Stromal cell of bone marrow (primary cell): ENCODE measurements at places on chromosomes 16 and 17.

DNA sequence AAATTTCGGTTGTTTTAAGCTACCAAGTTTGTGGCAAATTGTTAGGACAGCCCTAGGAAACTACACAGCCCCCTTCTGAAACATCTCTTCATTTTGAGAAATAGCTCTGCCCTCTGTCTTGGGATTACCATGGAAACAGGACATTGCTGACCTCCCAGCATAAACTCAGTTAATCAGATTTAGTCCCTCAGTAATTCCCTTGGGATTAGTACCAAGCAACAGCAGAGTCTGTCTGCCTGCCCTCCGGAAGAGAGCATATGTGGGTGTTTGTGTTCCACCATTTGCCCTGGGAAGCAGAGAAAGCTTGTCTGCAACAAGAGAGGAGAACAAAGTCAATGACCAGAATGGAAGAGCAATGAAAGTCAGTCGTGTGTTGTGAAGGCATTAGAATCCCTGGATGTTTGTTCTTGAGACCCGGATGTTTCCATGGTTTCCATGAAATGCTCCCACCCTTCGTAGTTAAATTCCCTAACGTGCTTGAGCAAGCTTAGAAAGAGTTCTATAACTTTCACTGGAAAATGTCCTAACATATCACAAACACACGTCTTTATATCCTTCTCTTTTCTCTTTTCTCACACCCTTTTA, 26.2 kb downstream of the NUDT7 start:
- DNase-seq: no peak

- no peak for DNase-seq
These were observed 24.7 kb downstream of the WIPF2 start for GRCh38 chr17:40243761-40244160.

DNA sequence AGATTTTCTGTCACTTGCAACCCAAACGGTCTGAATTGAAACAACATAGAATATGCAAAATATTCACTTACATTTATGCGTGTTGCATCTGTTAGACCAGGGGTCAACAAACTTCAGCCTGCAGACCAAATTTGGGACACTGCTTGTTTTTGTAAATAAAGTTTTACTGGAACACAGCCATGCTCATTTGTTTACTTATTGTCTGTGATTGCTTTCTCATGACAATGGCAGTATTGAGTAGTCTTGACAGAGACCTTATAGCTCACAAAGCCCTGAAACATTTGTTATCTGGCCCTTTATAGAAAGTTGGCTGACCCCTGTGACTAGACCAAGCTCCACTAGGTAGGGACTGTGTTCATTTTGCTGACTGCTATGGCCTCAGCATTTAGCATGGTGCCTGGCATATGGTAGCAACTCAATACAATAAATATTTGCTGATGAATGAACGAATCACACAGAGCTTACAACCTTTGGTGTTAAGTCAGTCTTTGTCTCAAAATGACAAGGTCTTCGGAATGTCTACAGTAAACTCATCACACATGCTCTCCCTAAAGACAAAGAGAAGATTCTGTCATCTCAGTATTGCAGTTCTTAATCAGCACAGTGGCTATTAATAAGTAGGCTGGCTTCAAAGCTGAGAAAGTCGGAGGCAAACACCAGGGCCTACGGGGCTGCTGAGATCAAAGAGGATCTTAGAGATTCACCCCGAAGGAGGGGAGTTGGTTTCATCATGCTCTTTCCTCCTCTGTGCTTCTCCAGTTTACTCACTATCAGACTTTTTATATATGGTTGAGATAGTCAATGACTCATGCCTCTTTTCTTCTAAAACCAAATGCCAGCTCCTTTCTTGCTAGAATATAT, 95.2 kb upstream of the AXIN2 start:
- no peak for DNase-seq

- DNase-seq: peak; percentile 80
These were observed 63.6 kb downstream of the SMG6 start for GRCh38 chr17:2239882-2240430.

DNA sequence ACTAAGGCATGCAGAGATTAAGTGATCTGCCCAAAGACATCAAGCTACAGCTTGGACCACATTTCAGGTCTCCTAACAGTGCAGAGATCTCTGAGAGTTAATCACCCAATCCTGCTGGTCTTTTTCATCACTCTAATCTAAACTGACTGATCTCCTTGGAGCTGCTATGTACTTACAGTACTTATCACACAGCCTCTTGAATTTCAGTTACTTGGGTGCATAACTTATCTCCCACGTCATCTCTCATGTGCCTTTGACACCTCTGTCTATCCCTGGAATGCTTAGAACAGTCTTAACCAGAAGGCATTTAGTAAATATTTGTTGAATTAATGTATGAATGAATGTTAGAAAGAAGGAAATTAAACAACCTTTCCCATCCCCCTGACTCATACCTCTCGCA, 139.0 kb downstream of the SNX11 start:
- DNase-seq: no peak

- DNase-seq: no peak
These were observed 37.2 kb upstream of the BCAR1 start for GRCh38 chr16:75288596-75289120.

DNA sequence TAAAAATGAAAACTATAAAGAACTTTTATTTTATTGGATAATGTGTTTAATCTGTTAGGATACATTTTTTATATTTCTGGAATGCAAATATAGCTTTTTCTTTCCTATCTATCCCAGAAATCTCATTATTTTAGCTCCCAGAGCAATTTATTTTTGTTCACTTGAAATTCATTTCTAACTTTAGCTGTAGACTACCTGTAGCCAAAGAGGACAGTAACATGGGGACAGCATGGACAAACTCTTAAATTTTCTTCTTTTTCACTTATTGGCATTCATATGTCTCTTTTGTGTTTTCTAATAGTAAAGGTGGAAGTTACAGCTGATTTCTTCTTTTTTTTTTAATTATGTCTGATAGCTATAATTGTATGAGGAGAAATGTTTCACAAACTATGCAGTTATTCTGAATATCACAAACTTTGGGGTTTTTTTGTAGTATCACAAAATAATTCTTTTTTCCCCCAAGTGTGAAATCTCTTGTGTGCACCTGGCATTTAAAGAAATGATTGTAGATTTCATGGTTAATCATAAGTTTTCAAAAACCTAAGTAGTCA, 55.4 kb downstream of the VMP1 start:
- no peak for DNase-seq

- DNase-seq: no peak
These were observed 138.6 kb upstream of the WSCD1 start for GRCh38 chr17:5931616-5932015.

- no peak for DNase-seq
These were observed 45.9 kb downstream of the SOCS3 start for GRCh38 chr17:78313735-78314648.

DNA sequence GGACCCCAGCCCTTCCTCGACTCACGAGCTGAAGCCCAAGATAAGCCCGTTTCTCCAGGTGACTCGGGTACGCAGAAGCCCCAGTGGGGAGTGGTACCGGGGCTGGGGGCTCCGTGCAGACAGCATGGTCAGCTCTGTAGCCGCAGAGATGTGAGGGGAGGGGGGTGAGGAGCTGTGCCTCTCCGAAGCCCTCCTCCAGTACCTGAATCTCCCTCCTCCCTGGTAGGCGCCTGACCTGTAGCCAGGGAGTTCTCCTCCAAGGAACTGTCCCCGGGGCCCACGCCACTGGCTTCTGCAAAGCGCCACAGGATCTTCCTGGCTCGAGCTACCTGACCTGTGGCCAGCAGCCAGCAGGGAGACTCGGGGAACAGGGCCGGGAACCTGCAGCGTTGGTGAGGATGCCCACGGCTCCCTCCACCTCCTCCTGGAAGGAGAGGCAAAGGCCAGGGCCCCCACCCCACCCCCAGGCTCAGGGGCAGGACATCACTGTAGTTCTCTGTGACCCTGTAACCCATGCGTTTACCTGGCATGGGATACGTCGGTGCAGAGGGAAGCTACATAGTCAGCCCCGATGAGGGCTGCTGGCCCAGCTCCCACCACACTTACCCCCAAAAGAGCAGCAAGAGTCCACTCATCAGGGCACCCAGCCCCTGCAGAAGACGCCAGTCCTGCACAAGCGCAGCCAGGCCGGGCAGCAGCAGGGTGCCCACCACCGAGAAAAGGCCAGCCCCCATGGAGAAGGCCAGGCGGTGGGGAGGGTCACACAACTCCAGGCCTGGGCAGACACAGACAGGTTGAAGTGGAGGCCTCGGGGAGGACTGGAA, 1.7 kb downstream of the SLC22A31 start:
- DNase-seq: no peak

- DNase-seq: peak; percentile 13
These were observed 9.6 kb upstream of the CES1 start for GRCh38 chr16:55842369-55843104.

DNA sequence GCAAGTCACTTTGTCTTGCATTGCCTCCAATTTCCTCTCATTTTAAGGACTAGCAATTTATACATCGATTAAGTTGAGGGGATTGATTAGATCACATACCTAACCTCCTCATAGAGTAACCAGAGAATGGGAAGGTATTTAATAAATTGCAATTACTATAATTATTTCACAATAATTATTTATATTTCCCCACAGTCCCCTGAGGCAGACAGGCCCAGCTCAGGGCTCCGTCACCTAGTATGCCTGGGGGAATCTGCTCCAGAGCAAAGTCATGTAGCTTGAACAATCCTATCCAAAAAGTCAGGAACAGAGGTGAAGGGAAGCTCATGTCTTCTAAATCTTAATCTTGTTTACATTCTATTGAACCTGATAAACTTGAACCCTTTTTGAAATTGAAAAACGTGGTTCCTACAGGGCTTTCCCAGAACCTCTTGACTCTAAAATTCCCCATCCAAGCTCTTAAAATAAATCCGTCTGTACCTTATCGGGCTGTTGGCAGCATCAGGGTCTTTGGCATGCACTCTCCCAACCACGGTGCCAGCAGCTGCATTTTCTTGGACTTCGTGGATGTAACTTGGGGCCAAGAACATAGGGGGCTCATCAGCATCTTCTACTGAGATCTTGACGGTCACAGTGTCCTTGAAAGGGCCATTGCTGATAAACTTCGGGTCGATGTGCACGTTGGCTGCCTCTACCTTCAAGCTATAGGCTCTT, 140.1 kb downstream of the CDH11 start:
- DNase-seq: no peak

- no peak for DNase-seq
These were observed 10.3 kb downstream of the KRT9 start for GRCh38 chr17:41561554-41561953.

DNA sequence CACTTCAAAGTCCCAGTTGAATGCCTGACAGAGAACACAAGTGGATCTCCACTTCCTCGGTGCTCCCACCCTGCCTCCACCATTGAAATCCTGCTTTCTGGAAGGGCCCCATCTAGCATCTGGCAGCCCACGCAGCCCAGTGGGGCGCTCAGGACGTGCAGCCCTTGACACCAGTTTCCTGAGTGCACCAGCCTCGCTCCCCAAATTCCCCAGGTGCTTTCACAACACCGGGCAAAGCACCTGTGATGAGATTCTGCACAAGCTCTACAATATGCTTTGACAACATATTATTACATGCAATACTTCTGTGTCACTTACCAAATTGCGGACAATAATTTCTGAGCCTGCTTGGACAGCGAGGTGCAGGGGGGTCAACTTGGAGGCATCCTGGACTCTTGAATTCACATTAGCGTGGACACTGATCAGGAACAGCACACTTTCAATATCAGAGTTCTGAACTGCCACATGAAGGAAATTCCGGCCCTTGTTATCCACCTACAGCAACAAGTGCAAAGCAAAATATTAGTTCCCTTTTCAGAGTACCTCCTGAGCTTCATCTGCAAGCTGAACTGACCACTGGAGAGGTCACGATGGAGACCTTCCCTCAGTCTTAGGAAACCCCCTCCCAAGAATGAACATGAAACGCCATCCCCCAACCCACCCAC, 33.9 kb downstream of the CYB5D2 start:
- no peak for DNase-seq

DNA sequence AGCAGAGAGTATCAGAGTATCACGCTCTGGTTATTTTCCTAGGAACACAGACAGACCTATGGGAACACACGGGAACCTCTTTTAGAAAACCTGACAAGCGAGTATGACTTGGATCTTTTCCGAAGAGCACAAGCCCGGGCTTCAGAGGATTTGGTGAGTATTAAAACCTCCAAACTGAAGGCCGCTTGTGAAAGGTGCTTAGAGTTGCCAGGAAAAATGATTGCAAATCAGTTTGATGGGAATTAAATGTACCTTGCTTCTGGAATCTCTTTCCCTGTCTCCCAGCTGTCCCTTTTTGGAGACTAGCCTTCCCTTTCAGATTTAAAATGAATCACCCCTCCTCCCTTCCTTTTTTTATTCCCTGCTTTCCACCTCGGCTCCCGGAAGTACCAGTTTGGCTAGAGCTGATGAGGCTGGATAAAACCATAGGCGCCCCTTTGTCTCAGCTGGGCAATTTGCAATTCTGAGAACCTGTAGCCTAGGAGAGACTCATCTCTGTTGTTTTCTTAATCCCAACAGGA, 27.3 kb downstream of the KAT7 start:
- DNase-seq: no peak

- DNase-seq: no peak
These were observed 902 bp upstream of the SPATA32 start for GRCh38 chr17:45262516-45263476.

- no peak for DNase-seq
These were observed 2.7 kb upstream of the CCDC57 start for GRCh38 chr17:82215095-82215971.

- no peak for DNase-seq
These were observed 97.8 kb upstream of the MED13 start for GRCh38 chr17:62162898-62163297.

- DNase-seq: peak; percentile 26
These were observed 27.6 kb downstream of the HSD17B2 start for GRCh38 chr16:82062645-82063058.

DNA sequence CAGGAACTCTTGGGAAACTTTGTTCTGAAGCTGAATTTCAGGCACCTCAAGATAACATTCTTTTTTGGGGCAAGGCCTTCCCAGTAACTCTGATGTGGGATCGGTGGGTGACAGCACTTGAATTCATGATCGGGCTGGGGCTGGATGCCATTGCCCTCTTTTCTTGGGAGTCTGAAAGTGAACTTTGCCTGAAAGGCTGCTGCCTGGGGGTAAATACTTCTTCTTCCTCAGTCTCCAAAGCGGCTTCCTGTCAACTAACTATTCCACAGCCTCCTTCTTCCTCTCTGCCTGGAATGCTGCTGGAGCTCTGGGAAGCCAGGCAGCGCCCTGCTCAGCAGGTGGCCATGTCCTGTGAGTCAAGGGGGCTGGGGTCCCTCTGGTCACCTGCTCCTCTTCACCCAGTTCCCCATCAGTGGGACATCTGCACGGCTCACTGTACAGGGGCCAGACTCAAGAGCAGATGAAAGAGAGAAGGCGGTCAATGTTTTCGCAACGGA, 79.5 kb downstream of the WIPI1 start:
- DNase-seq: no peak
